ENCODE measurements at places on chromosomes 3 and 15.

DNA sequence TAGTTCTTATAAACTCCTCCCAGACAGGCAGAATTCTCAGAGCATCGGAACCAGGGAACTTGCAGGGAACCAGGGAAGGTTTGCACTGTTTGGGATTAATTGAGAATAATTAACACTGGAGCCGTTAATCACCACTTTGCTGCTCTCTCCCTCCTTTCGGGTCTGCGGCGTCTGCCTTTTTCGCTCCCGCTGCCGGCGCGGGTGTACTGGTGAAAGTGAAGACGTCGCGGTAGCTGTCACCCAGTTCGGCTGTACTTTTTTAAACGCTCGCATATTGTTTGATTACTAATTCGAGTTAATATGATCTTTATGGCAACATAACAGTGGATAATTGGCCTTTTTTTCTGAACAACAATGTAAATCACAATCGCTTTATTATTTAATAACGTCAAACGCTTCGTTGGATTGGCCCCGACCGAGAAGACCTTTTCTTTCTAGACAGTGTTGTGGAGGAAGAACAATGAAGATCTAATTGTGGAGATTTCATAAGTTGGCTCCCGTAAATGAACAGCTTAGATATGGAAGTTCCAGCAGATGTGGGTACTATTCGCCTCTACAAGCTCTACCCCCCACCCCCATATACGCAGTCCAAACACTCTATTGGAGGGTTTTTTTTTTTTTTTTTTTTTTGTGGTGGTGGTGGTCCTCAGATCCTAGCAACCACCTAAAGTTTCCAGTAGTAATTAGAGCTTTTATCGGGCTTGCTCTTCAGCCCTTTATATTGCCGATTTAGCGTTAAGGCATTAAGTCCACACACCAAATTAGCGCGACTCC, 12.7 kb downstream of the SOX2 start:
- DNase-seq, result no peak

DNA sequence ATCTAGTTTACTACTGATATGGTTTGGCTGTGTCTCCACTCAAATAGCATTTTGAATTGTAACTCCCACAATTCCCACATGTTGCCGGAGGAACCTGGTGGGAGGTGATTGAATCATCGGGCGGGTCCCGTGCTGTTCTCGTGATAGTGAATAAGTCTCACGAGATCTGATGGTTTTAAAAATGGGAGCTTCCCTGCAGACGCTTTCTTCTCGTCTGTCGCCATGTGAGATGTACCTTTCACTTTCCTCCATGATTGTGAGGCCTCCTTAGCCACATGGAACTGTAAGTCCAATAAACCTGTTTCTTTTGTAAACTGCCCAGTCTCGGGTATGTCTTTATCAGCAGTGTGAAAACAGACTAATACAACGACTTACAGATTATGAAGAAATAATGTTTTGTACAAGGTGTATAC, 35.6 kb upstream of the PYDC2 start:
- no peak for DNase-seq

DNA sequence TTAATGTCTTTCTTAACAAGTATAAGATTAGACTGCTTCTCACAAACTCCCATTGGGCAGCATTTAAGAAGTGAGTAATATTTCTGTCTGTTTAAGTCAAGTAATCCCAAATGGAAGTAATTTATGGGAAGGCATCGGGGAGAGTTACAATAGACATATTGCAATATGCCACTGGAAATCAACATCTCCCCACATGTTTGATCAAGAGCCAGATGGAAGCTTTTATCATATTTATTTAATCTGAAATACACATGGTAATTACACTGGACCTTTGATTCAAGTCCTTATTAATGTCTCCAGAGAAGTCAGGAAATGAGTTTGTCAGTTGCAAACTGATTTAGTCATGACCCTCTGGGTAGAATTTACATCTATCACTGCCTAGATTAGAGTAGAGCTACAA, 943.8 kb downstream of the VGLL3 start:
- no peak for DNase-seq

- no peak for DNase-seq
Observed at GRCh38 chr3:141328286-141329166, 39.8 kb upstream of the ZBTB38 start.

DNA sequence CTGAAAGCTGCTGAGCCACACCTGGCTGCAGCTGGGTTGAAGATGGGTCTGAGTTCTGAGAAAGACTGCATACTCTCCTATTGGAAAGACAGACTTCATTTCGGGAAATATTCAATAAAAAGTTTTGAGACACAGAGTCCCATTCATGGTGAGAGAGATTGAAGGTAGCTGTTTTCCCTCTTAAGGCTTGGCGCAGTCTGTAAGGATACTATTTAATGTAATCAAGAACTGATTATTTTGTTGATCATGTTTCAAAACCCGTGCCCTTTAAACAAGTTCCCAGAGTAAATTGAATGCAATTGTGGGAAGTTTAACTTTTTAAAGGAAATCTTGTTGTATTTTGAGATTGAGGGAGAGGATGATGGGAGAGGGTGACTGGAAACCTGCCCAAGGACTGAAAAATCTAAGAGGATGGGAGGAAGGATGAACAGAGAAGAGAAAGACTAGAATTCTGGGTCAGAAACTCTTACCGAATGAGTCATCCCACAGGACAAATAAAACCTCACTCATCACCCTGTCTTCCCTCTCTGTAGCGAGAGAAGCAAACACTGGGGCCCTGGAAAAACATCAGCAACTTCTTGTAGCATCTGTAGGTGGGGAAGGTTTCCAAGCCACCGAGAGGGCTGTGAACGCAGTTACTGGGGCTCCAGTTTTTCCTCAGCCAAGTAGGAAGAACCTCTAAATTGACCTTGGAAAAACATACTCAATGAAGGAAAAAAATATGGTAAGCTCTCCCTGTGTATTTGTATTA, 193.2 kb upstream of the TPRG1 start:
- DNase-seq, result no peak

GRCh38 chr3:53089511-53089910, 40.7 kb downstream of the RFT1 start:
- no peak for DNase-seq

- no peak for DNase-seq
Observed at GRCh38 chr3:179083977-179084376, 12.4 kb upstream of the ZMAT3 start.

GRCh38 chr3:46700772-46701171, 420 bp upstream of the TMIE start:
- DNase-seq, result peak; percentile 58

DNA sequence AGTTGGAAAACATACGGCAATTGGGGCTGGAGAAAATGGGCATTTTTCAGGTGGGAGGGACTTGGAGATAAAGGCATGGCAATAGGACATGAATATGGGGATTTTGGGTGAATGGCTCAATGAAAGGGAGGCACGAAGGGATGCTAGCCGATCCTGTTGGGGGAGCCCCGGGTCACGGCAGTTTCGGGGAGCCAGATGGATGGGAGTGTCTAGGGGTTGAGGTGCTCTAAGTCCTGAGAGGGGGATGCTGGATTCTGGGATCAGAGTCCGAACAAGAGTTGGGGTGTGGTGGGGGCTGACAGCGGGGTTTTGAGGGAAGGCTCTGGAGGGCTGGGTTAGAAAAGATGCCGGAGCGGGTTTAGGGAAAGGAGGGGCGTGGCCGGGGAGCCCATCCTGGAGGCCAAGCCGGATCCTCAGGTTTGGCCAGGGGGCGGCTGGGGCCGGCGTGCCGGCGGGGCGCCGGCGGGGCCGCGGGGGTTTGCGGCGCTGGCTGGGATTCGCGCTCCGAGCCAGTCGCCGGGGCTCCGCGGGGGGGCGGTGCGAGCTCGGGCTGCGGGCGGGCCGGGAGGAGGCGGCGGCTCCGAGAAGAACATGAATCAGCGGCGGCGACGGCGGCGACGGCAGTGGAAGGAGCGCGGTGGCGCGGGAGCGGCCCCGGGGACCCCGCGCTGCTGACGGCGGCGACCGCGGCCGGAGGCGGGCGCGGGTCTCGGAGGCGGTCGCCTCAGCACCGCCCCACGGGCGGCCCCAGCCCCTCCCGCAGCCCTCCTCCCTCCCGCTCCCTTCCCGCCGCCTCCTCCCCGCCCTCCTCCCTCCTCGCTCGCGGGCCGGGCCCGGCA, at the start of gene TYRO3:
TSS of gene TYRO3 (plus strand) at position 813 of the 839 bp plus-strand sequence. CDS start 46 bp downstream, outside the sequence.
- DNase-seq, result peak; percentile 77
